NCI-H1436 treated with DMSO at 0.1 percent for 48 hours (cell line): ENCODE measurements at places on chromosomes 11 and 22.

DNA sequence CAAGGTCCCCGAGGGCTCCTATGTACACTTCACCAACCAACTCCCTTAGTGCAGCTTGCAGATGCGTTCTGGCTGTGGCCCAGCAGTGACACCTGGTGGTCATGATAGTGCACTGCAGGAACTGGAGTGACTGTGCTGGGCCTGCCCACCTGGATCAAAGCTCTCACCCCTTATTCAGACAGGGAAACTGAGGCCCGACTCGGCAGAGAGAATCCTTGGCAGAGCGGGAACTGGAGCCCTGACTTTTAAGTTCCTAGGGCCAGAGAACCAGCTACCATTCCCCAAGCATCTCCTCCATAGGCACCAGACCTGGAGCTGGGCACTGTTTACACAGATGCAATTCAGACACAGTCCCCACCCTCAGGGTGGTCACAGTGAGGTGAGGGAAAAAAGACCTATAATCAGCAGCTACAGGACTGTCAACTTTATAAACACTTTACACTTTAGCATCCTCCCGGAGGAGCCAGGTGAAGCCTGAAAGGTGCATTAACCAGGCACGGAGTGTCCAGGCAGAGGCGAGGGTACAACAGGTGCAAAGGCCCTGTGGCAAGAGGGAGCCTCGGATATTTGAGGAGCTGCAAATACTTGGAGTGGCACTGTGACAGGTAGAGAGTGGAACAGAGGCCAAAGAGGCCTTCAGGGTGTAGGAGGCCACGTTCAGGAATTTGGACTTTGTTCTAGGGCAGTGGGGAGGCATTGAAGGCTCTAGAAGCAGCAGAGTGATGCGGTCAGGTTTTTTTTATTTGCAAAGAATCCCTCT, 22.0 kb downstream of the RHBDD3 start:
- peak; percentile 38 for DNase-seq

- DNase-seq: no peak
These were observed 26.6 kb downstream of the TBX1 start for GRCh38 chr22:19786959-19787848.

GRCh38 chr11:34637303-34637702, 16.4 kb downstream of the EHF start:
- no peak for DNase-seq

DNA sequence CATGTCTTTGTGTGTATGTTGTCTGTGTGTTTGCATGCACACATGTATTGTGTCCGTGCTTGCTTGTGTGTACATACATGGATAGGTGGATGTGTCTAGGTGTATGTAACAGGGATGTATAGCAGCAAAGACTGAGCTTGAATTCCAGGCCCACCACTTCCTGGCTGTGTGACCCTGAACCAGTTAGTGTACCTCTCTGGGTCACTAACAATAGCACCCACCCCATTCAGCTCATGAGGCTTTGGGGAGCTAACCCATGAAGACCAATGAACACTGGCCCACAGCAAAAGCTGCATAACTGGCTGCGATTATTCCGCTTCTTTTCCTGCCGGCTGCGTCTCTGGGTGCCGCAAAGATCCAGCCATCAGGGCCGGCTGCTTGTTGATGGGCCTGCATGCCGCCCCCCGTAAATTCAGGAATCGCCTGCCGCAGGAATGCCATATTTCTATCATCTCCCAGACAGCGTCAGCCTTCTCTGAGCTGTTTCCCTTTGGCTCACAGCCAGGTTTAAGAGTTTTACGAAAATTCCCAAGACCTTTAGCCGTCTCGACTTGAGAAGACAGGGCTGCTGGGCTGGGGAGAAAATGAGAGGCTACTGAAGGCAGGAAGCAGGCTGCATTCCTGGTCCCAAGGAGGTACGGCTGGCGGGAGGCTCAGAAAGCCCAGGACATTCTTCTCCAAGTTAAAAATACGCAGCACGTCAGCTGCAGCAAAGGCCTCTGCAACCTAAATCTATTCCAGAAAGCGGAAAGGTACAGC, 224.6 kb downstream of the MN1 start:
- no peak for DNase-seq

GRCh38 chr22:27719535-27720227, 81.9 kb downstream of the MN1 start:
- no peak for DNase-seq

DNA sequence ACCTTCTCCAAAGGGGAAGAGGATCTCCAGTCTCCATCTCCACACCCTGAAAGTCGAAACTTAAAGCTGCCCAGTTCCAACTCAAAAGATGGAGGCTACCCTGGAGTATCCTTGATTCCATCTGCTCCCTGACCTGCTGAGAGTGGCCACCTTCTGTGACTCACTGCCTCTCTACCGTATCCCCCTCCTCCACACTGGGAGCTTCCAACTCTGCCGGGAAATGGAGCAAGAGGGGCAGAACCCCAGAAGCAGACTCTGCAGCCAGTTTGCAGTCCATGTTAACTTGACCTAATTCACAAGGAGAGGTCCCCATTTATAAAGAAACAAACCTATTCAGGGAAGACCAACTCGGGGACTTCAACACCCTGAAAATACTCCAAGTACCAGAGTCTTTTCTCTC, 22.0 kb upstream of the IRAG1 start:
- DNase-seq: no peak

GRCh38 chr11:89487016-89487415, 4.2 kb downstream of the NOX4 start:
- DNase-seq: no peak

DNA sequence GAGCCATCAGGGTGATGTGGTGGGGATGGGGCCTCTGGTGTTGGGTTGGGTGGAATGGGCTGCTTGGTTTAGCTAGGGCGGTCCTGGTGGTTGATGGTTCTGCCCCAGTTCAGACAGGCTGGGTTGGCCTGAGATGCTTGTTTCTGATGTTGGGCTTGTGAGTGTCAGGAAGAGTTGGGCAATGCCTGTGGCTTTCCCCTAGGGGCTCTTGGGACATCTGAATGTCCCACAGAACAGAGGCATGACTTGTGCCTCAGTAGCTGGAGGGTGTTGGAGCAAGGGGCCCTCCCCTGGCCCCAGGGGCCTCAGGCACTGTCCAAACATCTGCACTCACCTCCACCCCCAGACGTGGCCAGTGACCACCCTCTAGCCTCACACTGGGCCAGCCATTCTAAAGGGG, 14.0 kb upstream of the CTSD start:
- DNase-seq: no peak

- DNase-seq: no peak
These were observed 19.3 kb downstream of the UPB1 start for GRCh38 chr22:24514241-24515026.

GRCh38 chr11:68843052-68843561, 1.4 kb upstream of the CPT1A start:
- no peak for DNase-seq

GRCh38 chr11:60872961-60873524, 5.7 kb downstream of the ZP1 start:
- DNase-seq: no peak

- no peak for DNase-seq
These were observed 3.6 kb downstream of the FAT3 start for GRCh38 chr11:92227959-92228935.

DNA sequence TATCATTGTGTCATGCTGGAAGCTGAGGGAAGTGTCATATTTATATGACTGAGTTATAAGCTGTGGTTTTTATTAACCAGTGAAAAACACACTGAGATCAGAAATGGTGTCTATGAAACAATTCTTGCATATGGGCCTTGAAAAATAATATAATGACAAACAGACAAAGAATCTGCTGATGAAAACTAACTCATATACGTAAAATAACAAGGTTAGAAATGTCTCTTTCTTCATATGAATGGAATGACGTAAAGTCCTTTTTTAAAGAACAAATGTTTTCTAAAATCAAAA, 48.8 kb upstream of the PHF21B start:
- no peak for DNase-seq

DNA sequence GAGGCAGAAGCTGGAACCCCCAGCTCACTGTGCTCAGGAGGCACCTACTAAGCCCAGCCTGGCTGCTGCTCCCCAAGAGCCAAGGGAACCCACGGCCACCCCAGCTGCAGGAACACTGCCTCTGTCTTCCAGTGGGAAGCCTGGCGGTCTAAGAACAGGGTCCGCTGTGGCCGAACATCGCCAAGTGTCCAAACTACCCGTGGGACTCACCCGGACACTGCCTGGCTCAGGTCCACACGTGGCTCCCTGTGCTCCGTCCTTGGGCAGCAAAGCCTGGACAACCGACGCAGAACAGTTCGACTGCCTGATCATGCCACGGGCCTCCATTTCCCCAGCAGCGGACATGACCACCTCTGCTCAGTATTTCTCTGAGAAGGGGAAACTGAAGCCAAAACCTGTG, 747.0 kb downstream of the BRD1 start:
- no peak for DNase-seq

GRCh38 chr22:36744791-36745190, 31.1 kb downstream of the IFT27 start:
- no peak for DNase-seq

DNA sequence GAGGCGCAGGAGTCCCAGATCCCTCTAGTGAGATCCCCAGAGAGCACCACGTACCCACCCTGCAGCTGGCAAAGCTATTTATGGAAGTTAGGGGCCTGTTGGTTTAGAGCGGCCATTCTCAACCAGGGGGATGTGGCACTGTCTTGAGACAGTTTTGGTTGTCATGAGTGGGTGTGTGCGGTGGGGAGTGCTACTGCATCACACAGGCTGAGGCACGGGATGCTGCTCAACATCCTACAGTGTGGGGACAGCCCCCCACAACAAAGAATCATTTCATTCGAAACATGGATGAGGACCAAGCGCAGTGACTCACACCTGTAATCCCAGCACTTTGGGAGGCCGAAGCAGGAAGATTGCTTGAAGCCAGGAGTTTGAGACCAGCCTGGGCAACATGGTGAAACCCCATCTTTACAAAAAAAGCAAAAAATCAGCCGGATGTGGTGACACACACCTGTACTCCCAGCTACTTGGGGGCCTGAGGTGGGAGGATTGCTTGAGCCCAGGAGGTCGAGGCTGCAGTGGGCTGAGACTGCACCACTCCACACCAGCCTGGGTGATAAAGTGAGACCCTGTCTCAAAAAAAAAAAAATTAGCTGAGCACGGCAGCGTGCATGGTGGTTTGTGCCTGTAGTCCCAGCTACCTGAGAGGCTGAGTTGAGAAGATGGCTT, 28.2 kb downstream of the GGT5 start:
- DNase-seq: no peak

DNA sequence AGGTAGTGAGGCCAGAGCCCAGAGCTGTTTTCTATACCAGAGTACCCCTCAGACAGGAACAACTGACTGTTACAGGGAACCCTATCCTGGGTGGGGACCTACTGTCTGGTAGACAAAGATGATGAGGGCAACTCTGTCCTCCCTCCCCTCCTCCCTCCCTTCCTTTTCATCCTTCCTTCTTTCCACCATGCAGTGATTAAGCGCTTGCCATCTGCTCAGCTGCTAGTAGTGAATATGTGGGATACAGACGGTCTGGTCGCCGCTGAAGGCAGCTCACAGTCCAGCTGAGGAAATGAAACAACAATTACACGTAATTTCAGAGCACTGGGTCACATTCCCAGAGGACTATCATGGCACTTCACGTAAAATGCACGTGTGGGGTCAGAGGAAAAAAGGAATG, 597.1 kb downstream of the BUD13 start:
- no peak for DNase-seq

DNA sequence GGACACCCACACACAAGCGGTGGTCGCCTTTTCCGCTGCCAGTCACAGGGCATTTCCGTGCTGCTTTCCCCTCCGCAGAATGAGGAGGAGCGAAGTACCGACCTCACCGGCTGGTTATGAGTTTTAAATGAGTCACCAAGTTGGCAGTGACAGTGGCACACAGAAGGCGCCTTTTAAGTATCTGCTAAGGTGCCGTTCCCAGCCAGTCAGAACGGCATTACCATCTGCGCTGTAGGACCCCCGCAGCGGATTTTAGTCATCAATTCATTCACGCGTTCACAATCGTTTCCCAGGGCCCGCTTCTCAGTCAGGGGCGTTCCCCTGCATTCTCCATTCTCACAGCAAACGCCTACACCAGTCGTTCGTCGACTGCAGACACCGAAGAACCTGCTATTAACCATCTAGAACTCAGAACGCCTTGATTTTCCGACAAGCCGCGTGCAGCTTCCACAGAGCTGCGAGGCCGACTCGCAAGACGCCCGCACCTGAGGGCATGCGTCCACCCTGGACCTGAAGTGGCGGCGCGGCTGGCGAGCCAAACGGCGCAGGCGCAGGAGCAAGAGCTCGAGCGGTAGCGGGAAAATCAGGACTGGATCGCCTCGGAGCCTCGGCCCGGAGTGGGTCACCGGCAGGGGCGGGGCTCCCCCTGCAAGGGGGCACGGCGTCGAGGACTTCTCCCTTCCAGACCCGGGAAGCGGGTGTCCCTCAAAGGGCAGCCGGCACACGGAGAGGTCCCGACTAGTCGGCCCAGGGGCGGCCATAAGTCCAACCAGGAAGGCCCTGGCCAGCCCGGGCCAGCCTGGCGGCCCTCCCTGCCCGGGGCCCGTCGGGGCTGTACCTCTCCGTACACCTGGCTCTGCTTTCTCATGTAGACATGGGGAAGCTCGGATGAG, 642 bp downstream of the CYP2R1 start:
- DNase-seq: peak; percentile 62

DNA sequence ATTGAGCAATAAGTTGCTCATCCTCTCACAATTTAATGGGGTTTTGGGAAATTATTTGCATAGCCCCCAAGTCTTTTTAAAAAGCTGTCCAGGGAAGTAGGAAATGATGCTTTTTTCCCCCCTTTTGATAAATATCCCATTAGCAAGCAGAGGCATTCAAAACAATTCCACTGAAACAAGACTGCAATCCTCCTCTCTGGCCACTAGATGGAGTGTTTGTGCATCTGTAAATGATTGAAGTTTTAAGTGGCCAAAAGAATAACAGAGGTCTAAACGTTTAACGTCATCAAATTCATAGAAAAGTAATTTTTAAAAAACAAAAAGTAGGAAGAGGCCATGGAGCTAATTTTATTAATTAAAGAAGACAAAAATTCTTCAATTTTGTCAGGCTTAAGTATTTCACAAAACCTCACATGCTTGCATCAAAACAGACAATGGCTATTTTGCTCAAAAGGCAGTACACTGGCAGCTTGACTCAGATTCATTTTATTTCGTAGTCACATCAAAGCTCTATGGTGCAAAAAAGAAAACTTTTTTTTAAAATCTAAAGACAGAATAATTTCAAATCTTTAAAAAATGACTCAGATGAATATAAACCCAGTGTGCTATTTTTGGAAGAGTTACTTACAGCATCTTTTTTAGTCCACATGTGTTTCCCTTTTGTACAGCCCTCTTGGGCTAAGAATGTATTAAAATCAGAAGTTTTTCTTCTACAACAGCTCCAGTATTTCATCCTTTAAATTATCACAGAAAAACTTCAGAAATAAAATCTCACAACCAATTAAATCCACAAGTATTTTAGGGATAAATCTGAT, 17.8 kb downstream of the CHORDC1 start:
- DNase-seq: no peak

- DNase-seq: no peak
These were observed 174.1 kb downstream of the CSNK2A3 start for GRCh38 chr11:11178671-11179638.
